Effector CD8-positive, alpha-beta T cell (primary cell): ENCODE measurements at places on chromosomes 12 and 14.

- DNase-seq = no peak
These were observed 54.8 kb downstream of the GOLGA5 start for GRCh38 chr14:92848887-92849286.

DNA sequence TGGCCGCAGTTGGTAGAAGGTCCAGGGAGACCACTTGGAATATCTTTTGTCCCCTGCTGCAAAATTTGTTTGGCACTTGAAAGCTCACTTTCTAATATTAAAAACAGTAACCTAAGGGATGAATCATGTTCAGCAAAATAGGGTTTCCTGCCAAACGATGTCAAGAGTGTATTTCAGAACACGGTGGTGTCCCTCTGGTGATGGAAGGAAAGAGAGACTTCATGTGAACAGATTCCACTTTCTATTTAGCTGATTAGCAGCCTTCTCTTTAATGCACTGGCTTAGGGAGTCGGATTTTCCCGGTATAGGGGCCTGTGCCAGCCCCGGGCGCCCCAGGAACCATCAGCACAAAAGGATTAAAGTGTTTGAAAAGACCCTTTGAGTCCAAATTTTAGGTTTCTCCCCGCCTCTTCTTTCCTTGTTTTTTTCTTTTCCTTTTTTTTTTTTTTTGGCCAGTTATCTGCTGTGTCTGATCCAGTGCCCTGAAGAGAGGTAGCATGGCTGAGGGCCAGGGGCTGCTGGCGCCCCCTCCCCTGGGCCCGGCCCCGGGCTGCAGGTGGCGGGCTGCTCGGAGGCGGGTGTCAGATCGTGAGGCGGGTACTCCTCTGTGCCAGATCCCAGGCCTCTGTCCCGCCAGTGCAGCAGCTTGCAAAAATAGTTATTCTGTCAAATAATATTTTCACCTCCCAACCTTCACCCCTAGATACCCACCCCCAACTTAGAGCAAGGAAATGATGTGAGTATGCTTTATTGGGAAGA lies 88.3 kb downstream of the TESC start:
- no peak for DNase-seq

DNA sequence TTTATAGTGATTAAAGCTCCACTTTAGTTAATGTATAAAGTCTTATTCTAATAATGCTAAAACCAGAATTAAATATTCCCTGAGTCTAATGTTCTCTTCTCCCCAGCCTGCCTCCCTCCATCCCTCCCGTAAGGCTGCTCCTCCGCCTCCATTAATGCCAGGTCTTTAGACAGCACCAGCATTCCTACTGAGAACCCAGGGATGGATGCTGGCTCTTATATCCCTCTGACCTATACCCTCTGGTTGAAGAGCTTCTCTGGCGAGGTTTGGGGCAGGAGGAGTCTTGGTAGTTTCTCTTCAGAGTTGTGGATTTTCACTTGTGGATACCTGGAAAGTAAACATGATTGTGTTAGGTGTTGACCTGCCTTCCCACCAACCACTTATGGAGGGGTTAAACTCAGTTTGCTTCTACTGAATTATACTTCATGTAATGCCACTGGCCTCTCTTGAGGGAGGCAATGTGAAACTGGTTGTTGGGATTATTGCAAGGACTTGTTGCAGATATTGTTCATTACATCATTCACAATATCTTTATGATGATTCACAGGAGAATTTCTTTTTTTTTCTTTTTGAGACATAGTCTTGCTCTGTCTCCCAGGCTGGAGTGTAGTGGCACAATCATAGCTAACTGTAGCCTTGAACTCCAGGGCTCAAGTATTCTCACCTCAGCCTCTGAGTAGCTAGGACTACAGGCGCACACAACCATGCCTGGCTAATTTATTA lies 11.1 kb upstream of the SMAGP start:
- no peak for DNase-seq

GRCh38 chr12:29131539-29131938 lies 17.5 kb upstream of the FAR2 start:
- DNase-seq = no peak

GRCh38 chr14:75274050-75274898 lies 4.4 kb upstream of the FOS start:
- DNase-seq = no peak

DNA sequence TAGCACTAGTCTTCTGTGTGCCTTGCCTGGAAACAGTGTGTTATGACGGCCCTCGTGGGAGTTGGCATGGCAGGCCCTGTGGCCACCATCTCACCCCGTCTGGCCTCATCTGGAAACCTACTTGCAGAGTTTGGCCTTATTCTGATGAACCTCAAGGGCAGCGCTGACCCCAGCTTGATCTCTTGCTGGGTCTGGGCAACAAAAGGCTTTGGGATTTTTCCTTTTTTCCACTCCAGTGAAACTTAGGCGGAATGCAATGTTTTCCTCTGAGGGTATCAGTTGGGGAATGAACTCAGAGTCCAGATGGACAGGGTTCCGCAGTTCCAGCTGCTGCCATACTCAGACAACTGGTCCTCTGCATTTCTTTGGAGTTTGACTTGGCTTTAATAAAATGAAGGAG lies 15.9 kb downstream of the CACNA1C start:
- no peak for DNase-seq

- no peak for DNase-seq
These were observed 196.9 kb downstream of the BCL11B start for GRCh38 chr14:99075061-99075460.

GRCh38 chr14:44961151-44961553 lies 595 bp downstream of the KLHL28 start:
- peak; percentile 37 for DNase-seq

DNA sequence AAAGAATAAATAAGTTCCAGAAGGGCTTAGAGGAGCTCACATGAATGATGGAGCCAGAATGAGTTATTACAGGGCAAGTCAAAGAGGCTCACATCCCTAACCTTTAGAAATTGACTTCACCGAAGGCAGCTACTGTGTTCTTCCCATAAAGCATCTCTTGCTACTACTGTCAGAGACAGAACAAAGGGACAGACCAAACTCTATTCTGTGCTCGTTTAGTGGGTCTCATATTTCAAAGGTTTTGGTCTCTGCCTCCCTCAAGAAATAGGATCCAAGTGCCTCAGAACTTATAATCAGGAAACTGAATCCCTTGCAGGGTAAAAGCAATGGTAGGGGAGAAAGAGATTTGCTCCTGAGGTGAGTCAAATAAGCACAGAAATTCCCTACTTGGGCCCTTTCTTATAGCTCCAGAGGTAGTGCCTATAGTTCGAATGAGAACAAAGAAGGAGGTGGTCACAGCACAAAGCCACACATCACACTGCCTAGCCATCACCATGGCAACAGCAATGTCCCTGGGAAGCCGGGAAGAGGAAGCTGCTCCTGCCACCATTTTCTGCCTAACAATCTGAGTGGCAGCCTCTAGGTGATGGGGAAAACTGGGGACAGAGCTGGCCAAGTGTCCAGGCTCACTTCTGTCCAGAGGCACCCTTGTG lies 294.9 kb downstream of the FOXN3 start:
- DNase-seq = no peak

- DNase-seq = no peak
These were observed 163.9 kb upstream of the RASSF8 start for GRCh38 chr12:25794571-25794970.

DNA sequence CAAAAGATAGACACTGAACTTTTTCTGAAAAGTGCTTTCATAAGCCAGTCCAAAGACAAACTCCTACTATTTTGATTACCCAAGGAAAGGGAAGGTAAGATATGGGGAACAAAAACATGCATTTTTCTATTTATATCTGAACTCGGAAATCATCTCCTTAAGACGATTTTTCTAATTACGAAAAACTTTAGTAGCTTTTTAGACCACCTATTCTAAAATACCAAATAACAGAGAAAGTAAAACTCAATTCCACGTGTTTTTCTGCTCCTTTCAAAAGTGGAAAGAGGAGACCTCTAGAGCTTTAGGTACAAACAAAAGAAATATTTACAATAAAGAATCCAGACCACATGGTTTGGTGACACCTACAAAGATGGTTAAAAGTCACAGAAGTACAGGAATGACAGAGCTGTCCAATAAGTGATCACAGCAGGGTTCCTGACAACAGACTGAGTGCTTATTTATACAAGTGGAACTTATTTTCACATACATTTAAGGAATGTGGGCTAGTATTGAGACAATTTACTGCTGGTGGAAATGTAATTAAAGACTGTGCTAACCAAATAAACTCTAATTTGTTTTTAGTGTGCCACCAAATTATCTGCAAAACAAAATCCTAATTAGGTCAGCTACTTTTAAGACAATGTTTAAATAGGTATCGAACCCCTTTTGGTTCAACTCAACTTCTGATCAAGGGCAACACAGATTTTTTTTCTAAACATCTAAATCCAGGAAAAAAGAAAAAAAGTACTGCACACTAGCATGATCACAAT lies 2.4 kb downstream of the LRIG3 start:
- no peak for DNase-seq

DNA sequence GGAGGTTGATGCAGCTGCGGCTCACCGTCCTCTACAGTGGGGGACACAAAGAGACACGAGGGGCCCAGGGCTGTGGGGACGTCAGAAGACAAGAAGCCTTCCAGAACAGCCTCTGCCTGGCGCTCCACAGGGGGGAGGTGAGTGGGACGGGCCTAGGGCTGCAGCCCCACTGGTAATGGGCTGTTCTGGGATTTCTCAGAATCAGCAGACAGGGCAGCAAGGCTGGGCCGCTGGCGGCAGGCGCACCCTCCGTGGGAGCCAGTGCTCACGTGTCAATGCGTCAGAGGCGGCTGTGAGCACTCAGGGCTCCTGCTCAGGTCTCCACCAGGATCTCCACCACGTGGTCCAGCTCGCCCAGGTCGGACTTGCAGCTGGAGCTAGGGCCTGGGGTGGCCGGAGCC lies 10.0 kb downstream of the CDCA4 start:
- no peak for DNase-seq

DNA sequence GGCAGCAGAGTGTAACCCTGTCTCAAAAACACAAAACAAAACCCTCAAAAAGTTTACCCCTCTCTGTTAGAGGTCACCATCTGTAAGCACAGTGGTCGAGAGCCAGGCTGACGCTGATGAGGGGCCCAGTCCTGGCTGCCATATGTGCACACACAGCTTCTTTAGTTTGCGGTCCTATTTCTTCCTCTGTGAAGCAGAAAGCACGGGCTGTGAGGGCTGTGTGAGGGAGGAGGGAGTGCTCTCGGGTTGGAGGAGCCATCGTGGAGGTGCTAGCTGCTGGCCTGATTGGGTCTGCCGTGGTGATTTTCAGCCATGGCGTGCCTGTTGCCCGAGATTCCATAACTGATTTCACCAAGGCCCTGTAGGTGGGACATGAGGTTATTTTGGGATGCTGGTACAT lies 3.5 kb downstream of the ULK1 start:
- no peak for DNase-seq

- no peak for DNase-seq
These were observed 1.1 kb upstream of the RABGGTA start for GRCh38 chr14:24272467-24272866.

DNA sequence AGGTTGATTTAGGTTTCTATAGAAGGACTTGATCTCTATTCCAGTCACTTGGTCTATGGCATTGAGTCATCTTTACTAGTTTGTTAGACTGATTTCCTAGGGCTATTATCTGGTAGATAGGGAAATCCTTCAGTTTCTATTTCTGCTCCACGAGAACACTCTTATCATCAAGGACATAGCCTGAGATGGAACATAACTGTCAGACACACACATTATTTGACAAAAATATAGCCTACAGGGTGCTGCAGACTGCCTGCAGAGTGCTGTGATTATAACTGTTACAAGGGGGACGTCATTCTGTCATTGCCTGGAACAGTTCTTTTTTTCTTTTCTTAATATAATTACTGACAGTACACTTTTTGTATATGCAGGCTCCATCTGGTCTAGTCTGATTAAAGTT lies 82.0 kb downstream of the TMEM117 start:
- DNase-seq = no peak

DNA sequence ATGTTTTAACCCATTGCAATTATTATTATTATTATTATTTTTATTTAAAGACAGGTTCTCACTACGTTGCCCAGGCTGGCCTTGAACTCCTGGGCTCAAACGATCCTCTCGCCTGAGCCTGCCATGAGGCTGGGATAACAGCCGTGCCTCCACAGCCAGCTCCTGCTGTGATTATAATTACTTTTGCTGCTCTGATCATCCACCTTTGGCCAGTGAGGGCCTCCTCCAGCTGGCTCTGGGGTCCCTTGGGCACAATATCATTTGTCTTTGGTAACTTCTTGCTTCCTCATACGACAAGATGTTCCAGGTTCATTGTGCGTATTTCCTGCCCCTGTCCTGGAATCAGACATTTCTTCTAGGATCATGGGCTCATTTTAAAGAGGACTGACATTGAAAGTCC lies 28.4 kb downstream of the LRTM2 start:
- no peak for DNase-seq

DNA sequence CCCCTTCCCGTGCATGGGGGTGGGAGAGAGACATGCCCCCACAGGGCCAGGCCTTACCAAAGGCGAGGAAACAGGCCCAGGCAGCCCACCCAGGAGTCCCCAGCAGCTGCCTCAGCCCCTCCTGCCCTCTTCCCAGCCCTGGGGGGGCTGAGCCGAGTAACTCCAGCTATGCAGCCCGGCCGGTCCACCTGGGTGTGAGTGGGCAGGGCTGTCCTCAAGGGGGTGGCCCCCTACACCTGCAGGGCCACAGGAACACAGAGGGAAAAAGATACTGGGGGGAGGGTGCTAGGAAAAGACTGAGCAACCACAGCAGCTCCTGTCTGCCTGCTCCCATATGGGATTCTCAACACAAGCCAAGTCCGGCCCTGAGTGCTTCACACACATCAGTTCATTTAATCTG lies 7.6 kb downstream of the FIGNL2 start:
- no peak for DNase-seq

DNA sequence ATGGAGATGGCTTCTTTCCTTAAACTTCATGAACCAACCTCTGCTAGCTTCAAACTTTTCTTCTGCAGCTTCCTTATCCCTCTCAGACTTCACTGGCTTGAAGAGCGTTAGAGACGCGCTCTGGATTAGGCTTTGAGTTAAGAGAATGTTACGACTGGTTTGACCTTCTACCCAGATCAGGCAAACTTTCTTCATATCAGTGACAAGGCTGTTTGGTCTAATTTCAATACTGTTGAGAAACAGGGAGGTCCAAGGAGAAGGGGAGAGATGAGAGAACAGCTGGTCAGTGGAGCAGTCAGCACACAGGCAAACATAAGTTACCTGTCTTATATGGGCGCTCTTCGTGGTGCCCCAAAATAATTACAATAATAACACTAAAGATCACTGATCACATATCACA lies 14.9 kb downstream of the SCAF11 start:
- no peak for DNase-seq

GRCh38 chr12:120697344-120697743 lies 10.4 kb downstream of the MLEC start:
- DNase-seq = no peak

DNA sequence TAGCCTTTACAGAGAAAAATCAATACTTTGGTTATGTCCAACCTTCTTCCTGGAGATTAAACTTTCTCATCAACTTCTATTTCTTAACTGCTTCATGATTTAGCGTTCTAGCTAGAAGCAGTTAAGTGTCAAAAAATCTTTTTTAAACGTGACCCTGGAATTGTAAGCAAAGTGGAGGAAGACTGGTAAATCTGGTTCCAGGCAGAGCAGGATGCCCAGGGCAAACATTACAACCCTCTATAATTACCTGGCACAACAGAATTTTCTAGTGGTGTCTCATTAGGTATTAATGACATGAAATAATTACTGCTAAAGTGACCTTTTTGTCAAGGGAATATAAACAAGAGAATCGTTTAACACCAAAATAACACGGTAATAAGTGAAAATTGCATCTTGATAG lies 320.8 kb downstream of the MED13L start:
- no peak for DNase-seq

- no peak for DNase-seq
These were observed 622.6 kb upstream of the ATP2B1 start for GRCh38 chr12:90331262-90331661.

- DNase-seq = no peak
These were observed 774 bp upstream of the WDR20 start for GRCh38 chr14:102138961-102139285.
